ENCODE measurements at places on chromosomes 7 and 10.

GRCh38 chr10:51063659-51064535, 10.4 kb upstream of the PRKG1 start:
- no peak for DNase-seq

DNA sequence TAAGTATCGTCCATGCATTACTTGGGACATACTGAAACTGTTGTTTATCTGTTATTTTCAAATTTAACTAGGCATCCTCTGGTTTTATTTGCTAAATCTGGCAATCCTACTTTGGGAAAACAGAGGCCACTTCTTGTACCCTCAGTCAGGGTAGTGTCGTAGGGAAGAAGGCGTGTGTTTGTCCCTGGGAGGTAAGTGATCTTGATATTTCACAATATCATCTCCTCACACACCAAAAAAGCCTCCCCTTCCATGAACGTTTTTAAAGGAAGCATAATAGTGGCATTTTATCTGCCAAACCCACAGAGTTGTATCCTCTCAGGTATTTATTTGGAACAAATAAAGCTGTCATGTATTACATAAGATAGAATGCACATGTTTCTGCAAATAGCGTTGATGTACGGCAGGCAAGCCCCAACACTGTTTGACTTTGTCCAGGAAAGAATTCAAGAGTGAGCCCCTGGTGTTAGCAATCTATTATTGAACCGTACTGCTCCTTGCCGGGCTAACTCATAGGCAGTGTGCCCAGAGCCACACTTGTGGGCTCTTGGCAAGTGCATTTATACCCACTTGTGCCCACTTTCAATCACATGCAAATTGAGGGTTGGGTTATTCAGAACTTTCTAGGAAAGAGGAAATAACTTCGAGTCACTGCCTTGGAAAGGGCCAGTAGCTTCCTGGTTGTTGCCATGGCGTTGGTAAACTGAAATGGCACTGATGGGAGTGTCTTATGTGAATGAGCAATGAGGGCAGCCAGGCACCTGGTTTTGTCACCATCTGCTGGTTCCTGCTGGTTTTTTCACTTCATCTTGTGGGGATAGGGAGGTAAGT, 266.0 kb downstream of the USP6NL start:
- DNase-seq: no peak

- no peak for DNase-seq
Observed at GRCh38 chr7:33680682-33681081, 224.7 kb upstream of the BMPER start.

DNA sequence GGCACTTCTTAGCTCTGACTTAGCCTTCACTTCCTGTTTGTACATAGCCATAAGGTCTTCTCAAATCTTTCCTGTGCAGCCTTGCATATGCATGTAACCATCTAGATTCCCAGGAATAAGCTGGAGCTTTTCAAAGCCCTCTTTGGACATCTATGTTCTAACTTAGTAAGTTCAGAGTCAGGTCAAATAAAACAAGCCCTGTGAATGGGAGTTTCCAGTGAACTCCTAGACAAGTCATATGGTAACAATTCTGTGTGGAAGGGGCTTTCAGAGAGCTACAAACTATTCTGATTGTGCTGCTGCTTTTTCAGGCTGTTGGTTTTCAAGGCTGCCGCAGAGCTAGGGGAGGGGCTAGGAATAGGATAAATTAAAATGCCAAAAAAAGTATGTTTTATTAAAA, 208.4 kb upstream of the AKR1E2 start:
- no peak for DNase-seq

DNA sequence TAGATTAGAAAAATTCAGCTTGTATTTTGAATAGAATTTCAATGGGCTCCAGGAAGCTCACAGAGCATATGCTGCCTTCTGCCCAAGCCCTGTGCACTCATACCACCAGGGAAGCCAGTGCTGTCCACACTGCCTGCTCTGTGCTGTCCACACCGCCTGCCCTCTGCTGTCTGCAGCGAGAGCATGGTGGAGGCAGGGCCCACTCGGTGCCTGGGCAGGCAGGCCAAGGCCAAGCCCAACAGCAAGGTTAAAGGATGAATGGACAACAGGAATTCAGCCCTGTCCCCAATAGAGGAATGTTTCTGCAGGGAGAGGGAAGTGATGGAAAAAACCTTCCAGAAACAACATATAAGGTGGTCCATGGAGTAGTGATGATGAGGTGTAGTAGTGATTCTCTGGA, 146.8 kb downstream of the GFRA1 start:
- no peak for DNase-seq

DNA sequence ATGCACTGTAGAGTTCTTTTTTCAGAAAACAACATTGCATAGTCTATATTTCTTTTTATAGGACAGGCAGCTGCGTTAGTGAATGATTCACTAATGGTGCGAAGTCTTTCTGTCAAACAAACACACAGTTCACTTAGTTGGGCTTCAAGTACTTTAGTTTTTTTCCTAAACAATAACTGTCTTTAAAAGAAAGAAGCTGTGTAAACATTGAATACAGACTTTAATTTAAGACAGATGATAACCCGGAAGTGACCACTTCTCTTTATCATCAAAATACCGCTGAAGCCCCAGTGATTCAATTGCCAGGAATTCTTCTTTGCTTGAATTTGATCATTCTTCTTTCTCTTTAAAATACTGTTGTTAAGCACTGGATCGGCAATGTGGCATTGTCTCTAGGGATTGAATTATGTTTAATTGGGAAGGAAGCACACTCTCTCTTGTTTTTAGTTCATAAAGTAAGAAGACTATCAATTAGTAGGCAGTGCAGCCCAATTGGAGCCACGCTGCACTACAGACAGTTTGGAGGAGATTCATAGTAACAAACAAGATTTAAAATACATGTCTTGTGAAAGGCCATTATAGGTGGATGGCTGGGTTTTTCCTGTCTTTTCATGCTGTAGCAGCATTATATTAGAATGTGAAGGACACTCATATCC, 30.4 kb downstream of the CNTNAP2 start:
- no peak for DNase-seq

GRCh38 chr7:43700646-43701499, 28.4 kb downstream of the COA1 start:
- DNase-seq: no peak

GRCh38 chr7:75537731-75538130, 45.6 kb downstream of the SPDYE5 start:
- DNase-seq: no peak

DNA sequence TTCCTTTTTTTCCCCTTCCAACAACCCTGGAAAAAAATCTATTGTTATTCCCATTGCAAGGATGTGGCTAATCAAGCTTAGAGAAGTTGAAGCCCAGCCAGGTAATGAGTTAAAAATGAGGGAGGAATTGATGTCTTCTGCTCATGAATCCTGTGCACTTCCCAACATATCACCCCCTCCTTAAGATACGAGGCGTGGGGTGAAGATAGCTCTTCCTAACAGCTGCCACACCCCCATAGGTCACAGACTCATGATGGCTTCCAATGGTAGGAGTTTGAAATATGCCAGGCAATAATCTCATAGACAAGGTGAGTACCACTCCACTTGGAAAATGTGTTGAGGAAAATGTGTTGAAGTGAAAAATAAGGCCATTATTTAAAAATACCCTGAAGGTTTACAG, 71.3 kb upstream of the HECW1 start:
- no peak for DNase-seq

DNA sequence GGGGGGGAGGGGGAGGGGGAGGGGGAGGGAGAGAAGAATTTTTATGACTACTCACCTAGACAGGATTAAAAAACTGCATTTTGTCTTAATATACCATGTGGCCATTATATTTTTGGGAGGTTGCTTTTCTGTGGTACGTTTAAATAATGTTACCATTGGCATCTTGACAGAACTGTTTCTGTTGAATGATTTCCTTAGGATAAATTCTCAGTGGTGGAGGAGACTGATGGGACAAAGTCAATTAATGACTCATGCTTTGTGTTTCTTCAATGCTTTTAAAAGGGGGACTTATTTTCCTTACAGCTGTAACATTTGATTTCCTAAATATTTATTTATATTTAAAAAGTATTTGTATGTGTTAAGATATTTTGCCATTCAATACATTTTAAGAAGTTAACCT, 13.7 kb downstream of the AGR2 start:
- no peak for DNase-seq

DNA sequence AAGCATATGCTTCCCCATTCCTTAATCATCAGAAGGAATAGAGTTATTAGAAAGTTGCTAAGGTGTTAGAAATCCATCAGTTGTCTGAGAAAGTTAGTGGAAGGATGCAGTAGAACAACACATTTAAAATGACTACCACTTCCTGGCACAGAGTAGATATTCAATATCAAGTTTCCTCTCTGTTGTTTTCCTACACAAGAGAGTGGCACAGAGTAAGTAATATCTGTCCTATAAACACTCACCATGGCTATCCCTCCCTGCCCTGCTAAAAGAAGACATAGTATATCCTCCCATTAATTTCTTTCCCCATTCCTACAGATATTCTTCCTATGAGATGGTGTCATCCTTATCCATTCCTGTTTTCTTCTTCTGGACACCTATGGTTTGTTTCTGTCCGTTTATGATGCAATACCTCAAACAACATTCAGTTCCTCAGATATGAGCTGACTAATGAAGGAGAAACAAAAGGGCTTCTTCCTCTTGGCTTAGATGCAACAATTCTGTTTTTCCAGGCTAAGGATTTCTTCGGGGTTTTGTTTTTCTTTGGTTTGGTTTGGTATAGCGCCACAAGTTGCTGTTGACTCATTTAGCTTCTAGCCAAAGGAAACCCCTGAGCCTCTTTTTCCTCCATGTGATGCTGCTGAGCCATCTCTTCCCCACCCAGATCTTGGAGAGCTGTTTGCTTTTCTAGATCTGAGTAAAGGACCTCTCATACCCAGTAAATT, 32.9 kb upstream of the BPGM start:
- DNase-seq: no peak

GRCh38 chr10:30705101-30705624, 75.6 kb upstream of the LYZL2 start:
- no peak for DNase-seq

DNA sequence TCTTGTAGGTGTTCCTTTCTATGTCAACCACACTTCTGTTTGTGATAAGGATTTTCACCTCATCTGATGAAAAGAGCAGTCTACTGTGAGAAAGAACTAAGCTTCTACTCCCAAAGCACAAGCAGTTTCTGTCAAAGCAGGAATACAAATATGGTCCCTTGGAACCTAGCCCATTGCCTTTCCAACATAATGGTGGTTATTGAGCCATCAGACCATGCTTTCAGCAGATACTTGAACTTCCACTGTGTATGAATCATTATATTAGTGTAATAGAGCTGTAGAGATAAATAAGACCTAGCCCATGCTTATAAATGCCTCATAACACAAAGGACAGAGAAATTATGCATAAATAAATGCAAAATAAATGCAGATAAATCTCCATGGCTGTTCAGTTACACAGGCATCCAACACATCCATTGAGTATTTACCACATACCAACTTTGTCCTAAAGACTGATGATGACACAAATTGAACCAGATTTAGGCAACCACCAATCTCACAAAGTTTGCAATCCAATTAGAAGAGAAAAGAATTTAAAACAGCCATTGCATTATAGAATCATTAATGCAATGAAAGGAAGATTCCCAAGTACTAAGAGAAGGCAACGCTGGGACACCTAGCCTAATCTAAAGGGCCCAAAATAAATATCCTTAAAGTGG, 729.4 kb upstream of the C7orf33 start:
- DNase-seq: peak; percentile 58

- DNase-seq: peak; percentile 35
Observed at GRCh38 chr7:2863461-2864066, 19.5 kb upstream of the GNA12 start.

DNA sequence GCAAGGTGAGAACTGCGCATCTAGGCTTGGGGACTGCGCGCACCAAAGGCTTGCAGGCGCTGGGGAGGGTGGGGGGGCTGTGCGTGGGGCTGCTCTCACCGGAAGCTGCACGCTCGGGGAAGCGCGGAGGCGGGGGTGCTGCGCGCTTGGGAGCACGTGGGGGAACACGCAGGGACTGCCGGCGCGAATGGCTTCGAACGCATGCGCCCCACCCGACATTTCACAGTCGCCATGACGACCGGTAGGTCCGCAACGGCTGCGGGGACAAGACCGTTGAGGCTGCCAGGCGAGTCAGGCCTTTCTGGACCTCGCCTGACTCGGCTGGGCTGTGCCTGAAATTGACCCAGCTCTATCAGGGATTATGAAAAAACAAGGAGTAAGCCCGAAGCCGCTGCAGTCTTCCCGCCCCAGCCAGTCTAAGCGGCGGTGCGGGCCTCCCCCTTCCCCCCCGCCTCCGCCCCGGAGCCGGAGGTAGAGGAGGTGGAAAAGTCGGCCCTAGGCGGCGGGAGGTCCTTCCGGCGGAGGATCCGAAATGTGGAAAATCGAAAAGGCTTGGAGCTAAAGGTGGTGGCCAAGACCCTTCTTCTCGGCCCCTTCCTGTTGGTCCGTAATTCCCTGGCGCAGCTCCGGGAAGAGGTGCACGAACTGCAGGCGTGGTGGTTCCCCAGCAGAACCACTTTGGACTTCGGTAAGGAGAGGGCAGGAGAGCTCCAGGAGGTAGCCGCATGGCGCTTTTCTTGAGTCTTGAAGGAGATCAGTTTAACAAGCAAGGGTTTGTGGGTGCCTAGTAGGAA, 34.9 kb upstream of the STEAP1 start:
- peak; percentile 77 for DNase-seq

DNA sequence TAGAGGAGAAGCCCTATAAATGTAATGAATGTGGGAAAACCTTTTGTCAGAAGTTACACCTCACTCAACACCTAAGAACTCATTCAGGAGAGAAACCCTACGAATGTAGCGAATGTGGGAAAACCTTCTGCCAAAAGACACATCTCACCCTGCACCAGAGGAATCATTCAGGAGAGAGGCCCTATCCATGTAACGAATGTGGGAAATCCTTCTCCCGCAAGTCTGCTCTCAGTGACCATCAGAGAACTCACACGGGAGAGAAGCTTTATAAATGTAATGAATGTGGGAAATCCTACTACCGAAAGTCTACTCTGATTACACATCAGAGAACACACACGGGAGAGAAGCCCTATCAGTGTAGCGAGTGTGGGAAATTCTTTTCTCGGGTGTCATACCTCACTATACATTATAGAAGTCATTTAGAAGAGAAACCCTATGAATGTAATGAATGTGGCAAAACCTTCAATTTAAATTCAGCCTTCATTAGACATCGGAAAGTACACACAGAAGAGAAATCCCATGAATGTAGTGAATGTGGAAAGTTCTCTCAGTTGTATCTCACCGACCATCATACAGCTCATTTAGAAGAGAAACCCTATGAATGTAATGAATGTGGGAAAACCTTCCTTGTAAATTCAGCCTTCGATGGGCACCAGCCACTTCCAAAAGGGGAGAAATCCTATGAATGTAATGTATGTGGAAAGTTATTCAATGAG, 18.9 kb downstream of the RBAK start:
- DNase-seq: no peak

All from putamen (tissue), 1 donor.